ENCODE measurements at places on chromosomes 2 and 18.
A peak's percentile ranks its signal among the peaks of the same experiment; 100 is the strongest.

GRCh38 chr2:101113441-101114267, 37.5 kb downstream of the TBC1D8 start:
- DNase-seq, result peak; percentile 55

DNA sequence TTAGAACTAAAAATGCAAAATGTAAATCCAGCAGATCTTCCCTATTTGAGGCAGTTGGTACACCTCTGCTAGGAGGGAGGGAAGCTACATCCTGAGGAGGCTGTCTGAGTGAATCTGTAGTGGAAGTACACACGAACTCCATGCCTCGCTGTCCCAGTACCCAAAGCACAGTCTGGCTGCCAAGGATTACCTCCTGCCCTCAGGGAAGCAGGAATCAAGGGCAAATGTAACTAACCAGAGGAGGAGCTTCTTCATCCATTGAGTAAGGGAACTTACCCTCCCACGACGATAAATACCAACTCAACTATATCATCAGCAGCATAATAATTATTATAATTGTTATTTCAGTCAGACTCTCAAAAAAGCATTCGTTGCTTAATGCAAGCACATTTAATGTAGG, 2.1 kb downstream of the DHRS9 start:
- DNase-seq, result no peak

- DNase-seq, result no peak
These were observed 1216.1 kb upstream of the FAM98A start for GRCh38 chr2:34815052-34815741.

DNA sequence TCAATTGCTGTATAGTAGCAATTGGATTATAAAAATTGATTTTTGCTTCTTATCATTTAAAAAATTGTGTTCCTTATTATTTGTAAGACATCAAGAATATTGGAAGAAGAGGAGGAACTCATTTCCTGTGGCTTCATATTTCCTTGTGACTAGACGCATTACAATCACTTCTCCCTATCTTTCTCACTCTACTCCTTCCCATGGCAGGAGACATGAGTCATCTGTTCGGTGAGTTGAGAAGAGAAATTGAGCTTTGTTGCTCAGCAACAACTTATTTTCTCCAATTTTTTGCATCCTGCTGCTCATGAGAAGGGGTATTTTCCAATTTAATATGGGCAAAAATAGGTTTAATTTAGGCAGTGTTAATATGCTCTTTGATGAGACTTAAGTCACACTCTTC, 1783.9 kb downstream of the SUCLG1 start:
- DNase-seq, result no peak

DNA sequence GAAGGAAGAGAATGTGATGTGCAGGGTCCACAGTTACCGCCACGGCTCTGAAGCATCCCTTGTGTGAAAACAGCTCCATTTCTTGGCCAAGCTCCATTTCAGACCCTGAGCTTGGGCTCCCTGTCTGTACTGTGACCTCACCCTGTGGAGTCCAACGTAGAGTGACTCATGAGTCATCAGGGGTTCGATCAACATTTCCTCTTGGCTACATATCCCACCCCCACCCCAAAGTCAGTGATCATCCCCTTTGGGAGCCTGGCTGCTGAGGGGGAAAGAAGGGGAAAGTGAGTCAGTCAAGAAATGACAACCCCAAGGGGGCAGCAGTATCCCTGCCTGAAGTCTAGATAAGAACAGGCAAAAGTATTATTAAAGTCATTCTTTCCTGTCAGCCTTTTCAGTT, 62.2 kb downstream of the PAPOLG start:
- DNase-seq, result no peak

DNA sequence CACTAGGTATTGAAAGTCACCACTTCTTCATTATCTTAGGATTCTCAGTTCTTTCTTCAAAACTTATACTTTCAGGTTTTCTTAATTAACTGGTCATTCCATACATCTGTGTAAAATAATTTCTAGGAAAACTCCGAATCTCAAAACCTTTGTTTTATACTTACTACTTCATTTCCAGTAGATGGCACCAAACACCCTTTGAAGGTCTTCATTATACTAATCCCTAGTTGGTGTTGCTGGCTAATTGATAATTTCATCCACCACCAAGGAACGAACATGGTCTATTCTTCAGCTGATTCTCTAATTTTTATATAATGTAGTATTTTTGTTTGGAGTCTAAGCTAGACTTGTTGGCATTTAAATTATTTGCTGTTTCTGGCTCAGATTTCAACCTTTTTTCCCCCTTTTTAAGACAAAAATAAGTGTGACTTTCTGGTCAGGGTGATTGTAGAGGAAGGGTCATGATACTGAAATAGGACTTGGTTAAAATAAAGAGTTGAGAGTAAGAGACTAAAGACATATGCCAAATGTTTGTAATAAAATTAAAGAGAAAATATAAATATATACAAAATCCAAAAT, 2.8 kb upstream of the MXD1 start:
- no peak for DNase-seq

- no peak for DNase-seq
These were observed 324.5 kb upstream of the THUMPD2 start for GRCh38 chr2:40103590-40103989.

GRCh38 chr2:147356157-147356556, 488.7 kb upstream of the ACVR2A start:
- no peak for DNase-seq

- peak; percentile 40 for DNase-seq
These were observed 293.9 kb upstream of the SYT4 start for GRCh38 chr18:43571078-43571689.

GRCh38 chr2:234002281-234002680, 48.2 kb upstream of the SPP2 start:
- no peak for DNase-seq

- DNase-seq, result no peak
These were observed 57.6 kb downstream of the SFXN5 start for GRCh38 chr2:73013936-73014335.

DNA sequence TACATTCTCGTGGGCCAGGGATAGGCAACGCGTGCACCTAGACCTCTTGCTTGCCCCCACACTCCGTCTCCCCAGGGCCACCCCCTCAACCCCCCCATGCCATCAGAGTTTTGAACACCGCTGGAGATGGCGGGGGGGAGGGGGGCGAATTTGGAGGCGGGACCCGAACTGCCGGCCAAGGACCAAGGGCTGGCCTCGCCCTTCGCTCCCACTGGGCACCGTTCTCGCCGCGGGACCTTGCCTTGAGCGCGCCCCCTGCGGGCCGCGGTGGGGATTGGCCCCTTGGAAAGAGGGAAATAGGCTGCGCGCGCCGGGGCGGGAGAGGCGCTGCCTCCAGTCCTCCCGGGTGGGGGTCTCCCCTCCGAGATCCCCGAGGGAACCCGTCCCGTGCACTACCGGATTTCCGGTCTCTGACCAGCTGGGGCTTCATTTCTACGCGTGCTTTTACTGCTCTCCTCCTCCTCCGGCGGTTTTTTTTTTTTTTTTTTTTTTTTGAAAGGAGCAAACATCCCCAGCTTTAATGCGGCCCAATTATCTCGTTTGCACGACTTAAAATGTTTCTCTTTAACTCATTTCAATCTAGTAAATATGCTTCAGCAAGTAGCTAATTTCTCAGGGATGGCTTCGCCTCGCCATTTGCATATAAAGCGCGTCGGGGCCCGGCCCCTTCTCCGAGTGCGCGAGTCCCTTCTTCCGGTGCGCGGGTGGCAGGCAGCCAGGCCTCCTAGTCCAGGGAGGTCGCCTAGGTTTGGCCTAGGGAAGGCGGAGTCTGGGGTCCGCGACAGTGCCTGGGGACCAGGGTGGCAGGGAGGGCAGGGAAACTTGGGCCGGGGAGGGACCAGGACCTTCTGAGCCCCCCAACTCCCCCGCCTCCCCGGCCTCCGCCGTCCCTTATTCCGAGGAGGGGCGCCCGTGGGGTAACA, 10.0 kb upstream of the GBX2 start:
- DNase-seq, result no peak

- DNase-seq, result no peak
These were observed 323.4 kb upstream of the EPHA4 start for GRCh38 chr2:221895366-221896121.

DNA sequence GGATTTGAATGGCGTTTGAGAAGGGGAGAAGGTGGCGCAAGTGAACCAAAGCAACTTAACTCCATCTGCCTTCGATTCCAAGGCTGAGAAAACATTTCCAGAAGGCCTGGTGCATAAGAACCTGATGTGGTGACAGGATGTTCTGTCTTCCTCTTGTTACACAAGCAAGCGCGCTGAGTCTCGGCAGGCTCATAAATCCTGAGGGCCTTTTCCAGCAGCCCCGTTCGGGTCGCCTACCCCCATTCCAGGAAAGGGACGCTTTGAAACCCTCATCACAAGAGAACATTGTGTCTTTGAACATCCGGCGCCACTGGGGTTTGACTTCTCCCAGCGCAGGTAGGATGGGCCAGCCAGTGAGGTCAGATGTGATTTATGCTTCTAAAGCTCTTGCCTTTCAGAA, 403.5 kb downstream of the SETBP1 start:
- no peak for DNase-seq

DNA sequence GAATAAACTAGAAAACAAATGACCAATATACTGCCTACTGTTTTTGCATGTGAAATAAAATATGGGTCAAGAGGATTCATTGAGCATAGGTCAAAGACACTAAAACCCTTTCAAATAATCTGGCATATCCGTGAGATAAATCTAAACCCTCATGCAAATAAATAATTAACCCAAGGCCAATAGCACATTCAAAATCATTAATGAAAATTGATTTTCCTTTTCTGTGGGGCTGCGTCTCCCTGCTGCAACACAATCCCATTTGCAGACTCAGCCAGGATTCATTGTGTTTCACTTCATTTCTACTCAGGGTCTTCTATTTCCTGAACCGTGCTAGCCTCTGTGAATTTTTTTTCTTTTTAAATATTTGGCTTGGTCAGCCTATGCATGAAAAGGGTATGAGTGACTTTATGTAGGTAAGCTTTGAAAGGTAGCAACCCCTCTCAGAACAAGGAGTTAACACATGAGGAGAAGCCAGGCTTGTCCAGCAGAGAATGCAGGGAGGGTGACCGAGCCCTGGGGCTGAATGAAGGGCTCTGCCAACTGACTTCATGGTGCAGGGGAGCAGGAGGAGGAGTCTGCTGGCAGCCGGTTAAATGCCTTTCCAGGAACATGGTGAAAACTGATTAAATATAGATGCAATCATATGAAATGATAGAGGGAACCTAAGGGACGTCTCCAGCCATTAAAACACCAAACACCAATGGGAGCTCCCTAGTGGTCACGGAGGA, 10.3 kb upstream of the CTAGE1 start:
- no peak for DNase-seq

DNA sequence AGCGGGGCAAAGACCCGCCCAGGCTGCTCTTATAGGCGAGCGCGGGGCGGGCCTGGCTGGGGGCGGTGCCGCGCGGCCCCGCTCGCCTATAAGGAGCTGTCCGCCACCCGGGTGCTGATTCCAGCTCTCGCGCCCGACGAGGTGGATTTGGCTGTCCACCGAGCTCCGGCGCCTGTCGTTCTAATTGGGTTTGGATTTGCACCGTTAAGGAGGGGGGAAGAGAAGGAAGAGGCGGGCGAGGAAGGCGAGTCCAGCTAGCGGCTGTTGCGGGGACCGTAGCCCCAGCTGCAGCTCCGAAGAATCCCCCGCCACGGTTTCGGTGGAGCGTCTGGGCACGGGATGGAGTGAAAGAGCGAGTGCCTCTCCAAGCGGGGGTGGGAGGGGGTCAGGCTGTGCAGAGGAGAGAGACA, at the start of gene CNTNAP5:
CNTNAP5 (plus strand) TSS at position 117 of the 410 bp plus-strand sequence. CDS start 364 bp downstream, outside the sequence.
- no peak for DNase-seq

DNA sequence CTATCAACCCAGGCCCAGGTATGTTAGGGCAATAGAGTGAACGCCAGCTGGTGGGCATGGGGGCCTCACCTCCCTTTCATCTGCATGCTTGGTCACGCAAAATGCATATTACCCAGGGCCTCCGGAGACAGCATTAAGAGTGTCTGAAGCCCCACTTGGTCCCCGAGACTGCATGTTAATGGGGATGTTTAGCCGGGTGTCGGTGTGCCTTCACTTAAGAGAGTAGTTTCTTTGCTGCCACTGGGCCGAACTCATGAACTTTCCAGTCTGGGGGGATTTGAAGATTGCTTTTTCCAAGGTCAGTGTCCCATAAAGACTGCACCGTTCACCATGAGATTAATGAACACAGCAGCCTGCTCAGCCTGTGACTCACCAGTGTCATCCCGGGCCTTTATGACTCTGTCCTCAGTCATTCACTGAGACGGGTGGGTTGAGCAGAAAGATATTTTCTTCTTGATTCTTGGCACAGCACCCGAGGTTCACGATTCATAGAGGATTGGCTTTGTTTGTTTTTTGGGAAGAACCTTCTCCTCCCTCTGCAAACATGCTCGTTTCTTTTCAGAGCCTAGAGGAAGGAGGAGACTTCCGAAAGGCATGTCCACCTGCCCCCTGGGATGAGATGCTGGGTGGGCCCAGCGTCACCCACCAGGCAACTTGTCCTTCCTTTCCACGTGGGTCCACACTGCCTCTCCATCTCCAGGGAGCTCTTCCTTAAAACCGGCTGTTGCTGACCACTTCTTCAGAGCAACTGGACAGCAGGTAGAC, 199.1 kb downstream of the GLI2 start:
- DNase-seq, result no peak

DNA sequence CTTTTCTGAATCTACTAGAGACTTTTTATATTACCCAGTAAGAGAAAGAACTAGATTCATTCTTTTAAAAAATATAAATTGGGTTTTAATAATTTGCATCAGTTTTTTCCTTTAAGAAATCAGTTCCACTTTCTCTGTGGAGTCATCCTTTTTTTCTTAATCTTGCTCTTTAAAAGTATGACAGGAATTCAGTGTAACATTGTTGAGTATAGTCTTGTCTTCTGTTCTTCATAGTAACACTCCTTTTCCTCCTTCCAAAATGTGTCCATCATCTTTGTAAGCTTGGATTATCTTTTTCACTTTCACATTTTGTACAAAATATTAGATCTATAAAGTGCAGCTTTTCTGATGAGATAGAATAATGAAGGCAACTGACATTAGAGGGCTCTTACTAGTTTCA, 135.4 kb downstream of the HAUS1 start:
- DNase-seq, result no peak

GRCh38 chr2:144593803-144594202, 73.9 kb upstream of the ZEB2 start:
- DNase-seq, result no peak

GRCh38 chr2:174023591-174024523, 58.7 kb upstream of the SP3 start:
- peak; percentile 70 for DNase-seq

DNA sequence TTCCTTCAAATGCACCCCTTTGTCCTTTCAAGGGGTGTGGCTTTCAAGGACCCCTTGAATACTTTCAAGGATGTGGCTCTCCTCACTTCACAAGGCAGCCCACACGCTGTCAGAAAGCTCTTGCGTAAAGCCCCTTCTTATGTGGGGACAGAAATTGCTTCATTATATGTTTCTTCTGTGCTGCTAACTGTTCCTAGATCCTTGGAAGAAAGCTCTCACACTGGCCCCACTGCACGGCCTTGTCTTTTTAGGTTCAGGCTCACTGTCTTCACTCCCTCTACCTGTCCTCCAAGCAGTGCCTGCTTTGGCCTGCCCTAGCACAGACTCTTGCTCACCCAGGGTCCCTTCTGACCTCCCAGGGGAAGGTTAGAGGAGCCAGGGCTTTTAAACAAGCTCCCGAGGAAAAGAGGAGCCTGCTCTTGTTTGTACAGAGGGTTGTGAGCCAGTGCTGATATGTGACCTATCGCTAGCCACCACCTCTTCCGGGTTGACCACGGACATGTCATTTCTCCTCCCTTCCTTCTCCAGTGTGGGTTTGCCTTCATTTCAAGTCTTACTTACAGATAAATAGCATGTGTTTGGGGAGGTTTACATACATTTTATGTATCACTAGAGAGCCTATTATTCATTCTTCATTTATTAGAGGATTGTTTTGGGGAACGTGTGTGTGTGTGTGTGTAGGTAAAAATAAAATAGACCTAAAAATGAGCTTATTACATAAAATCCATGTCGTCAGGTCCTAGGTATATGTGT, 94.7 kb downstream of the RTN4 start:
- DNase-seq, result no peak

GRCh38 chr2:12299431-12299830, 417.3 kb upstream of the TRIB2 start:
- DNase-seq, result no peak

All from brain pericyte (primary cell).